ENCODE measurements at places on chromosomes 6 and 20.

GRCh38 chr6:20096536-20096935 lies 115.7 kb downstream of the MBOAT1 start:
- DNase-seq = no peak

DNA sequence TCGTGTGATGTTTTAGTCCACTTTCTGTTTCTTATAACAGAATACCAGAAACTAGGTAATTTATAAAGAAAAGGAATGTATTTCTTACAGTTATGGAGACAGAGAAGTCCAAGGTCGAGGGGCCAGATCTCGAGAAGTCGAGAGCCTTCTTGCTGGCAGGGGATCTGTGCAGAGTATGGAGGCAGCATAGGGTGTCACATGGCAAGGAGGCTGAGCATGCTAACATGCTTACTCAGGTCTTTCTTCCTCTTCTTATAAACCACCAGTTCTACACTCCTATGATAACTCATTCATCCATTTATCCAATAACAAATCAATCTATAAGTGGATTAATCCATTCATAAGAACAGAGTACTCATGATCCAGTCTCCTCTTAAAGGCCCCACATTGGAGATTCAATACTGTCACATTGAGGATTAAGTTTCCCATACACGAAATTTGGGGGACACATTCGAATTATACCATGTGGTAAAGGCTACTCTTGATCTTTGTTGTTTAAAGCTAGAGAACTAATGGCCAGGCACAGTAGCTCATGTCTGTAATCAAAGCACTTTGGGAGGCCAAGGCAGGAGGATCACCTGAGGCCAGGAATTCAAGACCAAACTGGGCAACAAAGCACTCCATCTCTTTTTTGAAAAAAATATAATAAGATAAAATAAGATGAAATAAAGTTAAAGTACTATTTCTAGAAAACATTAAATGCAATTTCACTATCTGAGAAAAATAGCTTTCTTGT lies 2.1 kb downstream of the GOPC start:
- no peak for DNase-seq

- no peak for DNase-seq
Measured at GRCh38 chr6:113733381-113733780, 123.8 kb upstream of the MARCKS start.

DNA sequence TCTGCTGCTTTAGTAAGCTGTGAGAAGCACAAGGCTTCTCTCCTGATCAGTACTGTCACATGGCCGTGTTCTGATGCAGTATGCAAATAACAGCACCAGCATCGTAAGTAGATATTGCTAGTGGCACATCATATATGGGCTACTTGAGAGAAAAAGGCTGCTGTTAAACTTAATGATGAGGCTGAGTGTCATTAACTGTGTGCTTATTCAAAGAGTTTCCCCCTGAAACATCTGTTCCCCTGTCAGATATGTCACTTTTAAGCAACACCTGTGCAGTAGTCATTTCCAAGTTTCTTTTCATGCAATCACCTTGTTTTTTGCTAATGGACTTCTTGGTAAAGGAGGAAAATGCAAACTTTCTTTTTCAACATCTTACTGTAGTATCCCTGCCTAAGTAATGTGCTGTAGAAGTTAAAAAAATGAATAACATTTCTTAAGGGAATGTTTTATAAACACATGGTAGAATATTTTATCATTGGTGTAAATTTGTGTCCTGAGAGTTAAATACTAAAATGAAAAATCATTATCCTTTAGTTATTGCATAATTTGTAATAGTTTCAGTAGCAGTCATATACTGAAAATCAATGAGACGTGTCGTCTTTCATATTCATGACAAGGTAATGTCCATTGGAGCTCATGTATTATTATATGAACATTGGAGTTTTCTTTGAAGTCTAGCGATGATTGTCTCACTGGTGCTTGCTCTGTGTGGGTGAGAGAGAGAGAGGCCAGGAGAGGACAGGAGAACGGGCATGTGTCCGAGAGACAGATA lies 366.3 kb downstream of the CDKAL1 start:
- no peak for DNase-seq

GRCh38 chr20:1187605-1188171 lies 2.9 kb upstream of the TMEM74B start:
- no peak for DNase-seq

DNA sequence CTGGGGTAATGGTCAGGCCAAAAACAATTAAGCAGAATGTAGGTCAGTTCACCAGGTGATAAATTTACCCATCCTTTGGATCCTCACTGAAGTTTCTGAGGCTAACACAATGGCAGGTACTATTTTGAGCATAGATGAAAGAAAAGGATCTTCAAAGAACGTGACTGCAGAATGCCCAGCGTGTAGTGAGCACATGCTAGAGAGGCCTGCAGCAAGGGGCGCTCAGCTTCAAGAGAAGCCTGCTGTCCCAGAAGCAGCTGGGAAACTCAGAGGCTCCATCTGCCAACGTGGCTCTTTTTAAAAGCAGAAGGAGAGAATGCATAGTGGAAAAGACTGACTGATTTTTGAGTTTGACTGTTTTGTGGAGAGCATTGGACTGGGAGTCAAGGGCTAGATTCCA lies 57.4 kb downstream of the CD83 start:
- no peak for DNase-seq

- DNase-seq = no peak
Measured at GRCh38 chr6:150142670-150143515, at the start of gene PPP1R14C. TSS of gene PPP1R14C (plus strand) at chr6:150143044. CDS start at chr6:150143193, 149 bp downstream.

Data from T-helper 1 cell (primary cell).